Glutamatergic neuron (in vitro differentiated cells): ENCODE measurements at places on chromosomes 7 and 10.

DNA sequence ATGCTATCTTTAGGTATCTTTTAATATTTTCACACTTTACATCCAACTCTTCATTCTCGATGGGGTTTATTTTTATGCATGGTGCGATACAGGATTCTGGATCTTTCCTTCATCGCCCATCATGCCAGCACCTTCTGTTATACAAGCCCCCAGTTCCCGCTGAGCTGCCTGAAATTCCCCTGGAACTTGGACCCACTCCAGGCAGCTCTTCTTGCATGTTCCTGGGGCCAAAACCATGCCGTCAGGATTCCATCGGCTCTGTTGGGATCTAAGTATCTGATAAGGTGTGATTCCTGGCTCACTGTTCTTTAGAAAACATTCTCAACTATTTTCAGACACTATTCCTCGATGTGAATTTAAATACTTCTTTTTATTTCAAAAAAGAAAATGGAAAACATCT is 40.5 kb upstream of the PPP2R2D start:
- no peak for DNase-seq

- no peak for DNase-seq
Observed at GRCh38 chr10:30114401-30114800, 55.0 kb upstream of the JCAD start.

- DNase-seq, result no peak
Observed at GRCh38 chr10:92755725-92756124, 66.0 kb downstream of the HHEX start.

DNA sequence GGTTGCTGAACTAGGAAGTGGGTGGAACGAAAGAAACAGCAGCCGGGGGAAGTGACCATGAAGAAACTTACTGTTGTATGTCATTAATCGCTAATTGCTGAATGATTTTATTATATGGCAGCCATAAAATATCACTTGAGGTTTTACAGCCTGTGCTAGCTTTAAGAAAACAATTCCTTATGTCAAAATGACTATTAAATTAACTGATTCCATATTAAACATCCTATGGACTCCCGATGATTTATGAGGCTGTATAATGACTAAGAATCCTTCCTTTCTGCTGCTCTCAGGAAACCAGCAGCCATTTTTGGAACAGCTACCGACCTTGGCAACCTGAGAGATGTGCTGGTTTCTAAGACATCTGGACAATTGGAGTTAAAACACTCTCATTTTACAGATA is 421.9 kb downstream of the SORCS3 start:
- DNase-seq, result no peak

GRCh38 chr7:45576249-45576929 is 2.2 kb downstream of the ADCY1 start:
- DNase-seq, result no peak
